ENCODE measurements at places on chromosomes 16 and 17.

DNA sequence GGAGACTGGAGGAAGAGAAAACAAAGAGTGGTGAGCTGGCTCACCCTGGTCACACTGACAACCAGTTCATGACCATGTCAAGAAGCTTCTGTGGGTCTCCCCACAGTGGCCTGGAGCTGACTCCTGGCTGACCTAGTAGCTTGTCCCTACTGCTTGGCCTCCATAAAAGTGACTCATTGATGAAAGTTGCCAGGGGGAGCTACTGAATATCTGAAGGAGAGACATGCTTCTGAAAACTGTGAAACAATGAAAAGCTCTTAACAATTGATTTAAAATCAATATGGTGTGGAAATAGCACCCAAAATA, 22.0 kb downstream of the SMPD3 start:
- DNase-seq: no peak

GRCh38 chr16:68907297-68907696, 64.0 kb downstream of the TANGO6 start:
- no peak for DNase-seq

DNA sequence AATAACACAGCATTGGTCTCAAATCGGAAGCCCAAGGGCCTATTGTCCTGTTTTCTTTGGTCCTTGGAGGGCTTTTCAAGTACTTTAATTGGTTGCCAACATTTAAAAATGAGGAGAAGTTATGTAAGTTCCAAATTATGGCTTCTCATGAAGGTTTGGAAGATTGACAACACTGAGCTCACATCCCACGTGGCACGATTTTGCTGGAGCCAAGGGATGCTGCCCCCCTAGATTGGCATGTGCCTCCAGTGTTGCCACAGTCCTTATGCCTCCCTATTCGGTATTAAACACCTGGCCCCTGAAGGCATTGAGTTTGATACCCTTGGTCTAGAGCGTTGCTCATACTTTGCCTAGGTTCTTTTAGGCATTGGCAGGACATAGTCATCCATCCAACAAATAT, 108.0 kb downstream of the ZNF18 start:
- DNase-seq: no peak

- DNase-seq: no peak
Observed at GRCh38 chr16:85825326-85825725, 25.8 kb downstream of the COX4I1 start.

GRCh38 chr17:65183736-65184135, 46.6 kb downstream of the RGS9 start:
- no peak for DNase-seq

GRCh38 chr16:66032841-66033240, 333.6 kb upstream of the CDH5 start:
- no peak for DNase-seq

DNA sequence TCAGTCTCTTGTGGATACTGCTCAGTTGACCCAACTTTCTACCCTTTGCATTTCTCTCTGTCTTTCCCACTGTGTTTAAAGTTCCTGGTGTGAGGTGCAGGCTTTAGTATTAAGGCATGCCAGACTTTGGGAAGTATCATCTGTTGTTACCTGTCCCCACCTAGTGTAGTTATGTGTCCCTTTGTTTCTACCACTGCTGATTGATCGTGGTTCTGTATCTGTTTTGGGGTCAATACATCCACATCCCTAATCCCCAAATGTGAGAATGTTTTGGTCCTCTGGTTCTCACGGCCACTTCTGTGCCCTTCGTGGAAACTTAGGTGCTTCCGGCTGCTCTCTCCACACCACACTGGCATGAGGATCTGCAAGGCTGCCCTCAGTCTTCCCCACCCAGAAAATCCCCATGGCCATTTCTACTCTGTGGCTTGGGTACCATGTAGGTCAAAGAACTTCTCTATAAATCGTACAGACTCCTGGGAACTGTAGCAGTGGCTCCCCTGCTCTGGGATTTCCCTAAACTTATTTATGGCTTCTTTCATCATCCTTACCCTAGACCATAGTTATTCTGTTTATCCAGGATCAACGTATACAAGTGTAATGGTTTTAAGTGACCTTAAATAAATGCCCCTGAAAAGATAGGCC, 443.2 kb downstream of the XYLT1 start:
- no peak for DNase-seq

- DNase-seq: no peak
Observed at GRCh38 chr17:80198144-80198661, 21.9 kb downstream of the SGSH start.

- DNase-seq: no peak
Observed at GRCh38 chr17:16929757-16930520, 42.0 kb downstream of the TNFRSF13B start.

DNA sequence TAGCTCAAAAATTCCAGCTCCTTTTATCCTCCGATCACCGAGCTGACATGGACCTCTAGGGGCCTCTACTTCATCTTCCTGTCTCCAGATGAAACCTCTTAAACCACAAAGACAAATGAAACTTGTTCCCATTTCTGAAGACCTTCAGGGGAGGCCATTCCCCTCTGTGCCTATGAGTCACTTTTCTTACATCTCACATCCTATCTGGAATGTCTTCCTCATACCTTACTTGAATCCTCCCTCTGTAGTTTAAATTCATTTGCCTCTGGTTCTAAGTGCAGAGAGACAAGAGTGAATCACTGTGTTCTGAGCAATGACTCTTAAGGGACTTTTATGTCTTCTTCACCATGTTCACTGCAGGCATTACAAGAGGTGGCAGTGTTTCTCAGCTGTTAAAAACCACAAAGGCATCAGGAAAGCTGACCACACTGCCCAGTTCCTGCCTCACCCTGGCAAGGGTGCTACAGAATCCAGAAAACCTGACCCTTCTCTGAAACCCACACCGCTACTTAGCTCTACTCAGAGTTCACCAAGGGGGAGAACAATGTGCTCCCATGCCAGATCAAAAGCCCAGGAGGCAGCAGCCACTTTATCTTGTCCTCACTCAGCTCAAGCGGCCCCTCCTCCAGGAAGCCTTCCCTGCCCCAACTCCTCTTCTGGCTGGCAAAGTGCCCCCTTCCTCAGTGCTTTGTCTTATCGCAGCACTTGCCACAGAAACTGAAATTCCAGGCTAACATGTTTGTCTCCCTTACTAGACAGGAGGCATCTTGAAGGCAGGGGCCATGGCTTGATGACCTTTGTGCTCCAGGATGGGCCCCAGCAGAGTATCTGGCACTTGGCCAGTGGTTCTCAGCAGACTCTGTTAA, 6.4 kb downstream of the CUEDC1 start:
- no peak for DNase-seq

- no peak for DNase-seq
Observed at GRCh38 chr16:85137323-85138072, 25.2 kb upstream of the CIBAR2 start.

DNA sequence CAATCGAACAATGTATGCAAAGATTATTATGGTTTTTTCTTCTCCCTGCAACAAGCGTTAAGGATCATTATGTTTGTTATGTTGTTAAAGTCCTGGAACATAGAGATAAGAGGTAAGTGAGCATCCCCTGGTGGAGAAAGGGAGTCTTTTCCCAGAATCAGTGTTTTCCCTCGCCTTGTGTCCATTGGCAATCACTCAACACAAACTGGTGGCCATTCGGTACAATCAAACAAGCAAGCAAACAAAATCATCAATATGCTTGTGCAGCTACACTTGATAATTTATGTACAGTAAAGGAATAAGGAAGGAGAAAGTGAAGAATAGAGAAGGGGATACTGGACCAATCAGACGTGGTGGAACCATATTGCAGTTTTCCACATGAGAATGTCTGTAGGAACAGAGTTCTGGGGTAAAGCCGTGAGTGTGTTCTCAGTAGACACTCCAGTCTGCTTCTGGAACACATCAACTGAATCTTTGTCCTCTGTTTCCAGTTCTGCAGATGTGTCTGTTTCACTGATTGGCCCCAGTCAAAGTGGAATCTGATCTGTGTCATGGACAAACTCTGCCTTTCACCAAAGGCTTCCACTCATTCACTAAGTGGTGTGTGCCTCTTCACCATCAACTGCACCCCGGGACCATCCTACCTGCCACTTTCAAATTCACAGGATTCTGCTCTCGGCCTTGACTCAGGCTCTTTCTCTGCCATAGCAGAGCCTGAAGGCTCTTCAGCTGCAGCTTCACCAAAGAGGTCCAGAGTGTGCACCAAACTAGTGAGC, 169.5 kb downstream of the AHSP start:
- no peak for DNase-seq

- DNase-seq: no peak
Observed at GRCh38 chr16:88561485-88562359, 8.5 kb upstream of the ZC3H18 start.

- DNase-seq: no peak
Observed at GRCh38 chr16:11681976-11682654, 13.9 kb downstream of the SNN start.

GRCh38 chr17:2418572-2418971, 17.7 kb upstream of the MNT start:
- no peak for DNase-seq

DNA sequence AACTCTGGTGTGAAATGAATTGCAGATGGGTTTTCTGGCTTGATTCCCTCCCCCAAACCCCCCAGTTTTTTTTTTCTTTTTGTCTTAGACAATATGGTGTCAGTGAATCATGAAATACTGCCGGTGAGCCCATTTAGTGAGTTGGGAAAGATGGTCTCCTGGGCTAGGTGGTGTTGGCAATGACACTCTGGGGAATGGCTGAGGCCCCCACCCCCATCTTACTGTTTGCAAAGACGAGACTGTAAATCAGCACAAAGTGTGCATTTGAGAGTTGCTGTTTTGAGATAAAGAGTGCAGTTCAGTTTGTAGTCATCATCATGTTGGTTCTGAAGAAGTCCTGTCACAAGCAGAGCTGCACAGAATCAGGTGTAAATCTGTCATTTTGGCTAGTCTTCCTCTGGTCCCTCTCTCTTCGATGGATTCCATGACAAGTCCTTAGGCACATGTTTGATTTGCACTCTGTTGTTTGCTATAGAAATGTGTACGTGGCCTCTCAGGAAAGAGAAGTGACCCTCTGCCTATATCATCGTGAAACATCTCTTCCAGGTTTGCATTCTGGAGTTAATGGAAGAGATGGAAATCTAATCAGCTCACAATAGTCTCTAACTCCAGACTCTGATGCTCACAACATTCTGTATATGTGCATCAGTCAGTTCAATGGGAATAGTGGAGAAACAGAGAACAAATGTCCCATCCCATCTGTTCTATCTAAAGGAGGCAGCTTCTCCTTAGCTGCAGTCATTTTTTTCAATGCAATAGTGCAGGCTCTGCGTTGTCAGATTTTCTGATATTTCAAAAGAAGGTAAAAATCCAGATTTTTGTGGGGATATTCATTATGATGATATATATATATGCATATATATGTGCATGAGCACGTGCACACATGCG, 34.6 kb downstream of the RBFOX1 start:
- no peak for DNase-seq

DNA sequence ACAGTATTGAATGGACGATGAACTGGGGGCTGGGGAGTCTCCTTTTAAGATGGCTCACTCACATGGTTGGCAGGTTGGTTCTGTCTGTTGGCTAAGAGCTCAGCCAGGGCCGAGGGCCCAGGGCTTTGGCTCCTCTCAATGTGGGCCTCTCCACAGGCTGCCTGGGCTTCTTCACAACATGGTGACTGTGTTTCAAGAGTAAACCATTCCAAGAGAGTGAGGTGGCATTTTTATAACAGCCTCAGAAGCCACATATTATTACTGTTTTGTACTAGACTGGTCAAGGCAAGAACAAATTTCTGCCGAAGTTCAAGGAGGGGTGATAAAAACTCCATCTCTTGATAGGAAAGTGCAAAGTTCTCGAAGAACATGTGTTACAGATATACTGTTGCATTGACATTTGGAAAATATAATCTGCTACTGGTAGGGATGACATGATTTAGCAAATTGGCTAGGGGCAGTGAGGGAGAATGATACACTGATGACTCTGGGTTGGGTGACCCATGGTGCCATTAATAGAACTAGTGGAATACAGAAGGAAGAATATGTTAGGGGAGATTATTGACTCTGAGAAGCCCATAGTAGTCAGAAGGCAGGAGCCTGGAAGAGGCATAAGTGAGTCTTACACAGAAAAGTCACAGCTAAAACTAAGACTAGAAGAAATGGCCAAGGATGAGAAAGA, 13.7 kb downstream of the KRABD2 start:
- no peak for DNase-seq

DNA sequence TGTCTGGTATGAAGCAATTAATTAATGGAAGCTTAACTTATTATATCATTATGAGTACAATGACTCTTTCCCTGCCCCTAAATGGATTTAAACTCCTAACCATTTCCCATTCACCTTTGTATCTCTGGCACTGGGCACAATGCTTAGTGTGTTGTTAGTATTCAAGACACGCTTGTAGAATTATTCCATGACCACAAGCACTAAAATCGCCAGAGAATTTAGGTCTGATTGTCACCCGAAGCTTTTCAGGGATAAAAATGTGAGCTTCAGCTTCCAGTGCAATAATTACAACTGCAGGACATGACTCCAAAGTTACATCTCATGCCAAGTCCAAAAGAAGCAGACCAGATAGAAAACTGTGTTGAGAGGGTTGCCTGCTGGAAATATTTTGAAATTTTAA, 101.6 kb downstream of the CDH8 start:
- no peak for DNase-seq

- no peak for DNase-seq
Observed at GRCh38 chr16:20614186-20615141, 38.3 kb upstream of the ACSM2B start.

- no peak for DNase-seq
Observed at GRCh38 chr16:83494459-83494858, 313.3 kb upstream of the HSBP1 start.

DNA sequence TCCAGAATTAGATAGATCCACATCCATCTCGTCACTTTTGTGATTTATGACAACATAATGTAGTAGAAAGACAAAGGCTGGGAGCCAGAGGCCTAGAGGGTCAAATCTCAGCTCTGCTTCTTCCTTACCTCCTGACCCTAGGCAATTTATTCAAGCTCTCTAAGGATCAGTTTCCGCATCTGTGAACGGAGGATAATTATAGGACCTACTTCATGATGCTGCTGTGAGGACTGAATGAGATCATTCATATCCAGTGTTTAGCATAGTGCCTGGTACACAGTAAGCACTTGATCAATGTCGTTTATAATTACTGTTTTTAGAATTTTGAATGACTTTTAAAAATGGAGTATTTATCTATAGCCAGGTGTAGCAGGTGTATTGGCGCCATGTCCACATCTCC, 128.4 kb downstream of the SHISA9 start:
- DNase-seq: no peak

DNA sequence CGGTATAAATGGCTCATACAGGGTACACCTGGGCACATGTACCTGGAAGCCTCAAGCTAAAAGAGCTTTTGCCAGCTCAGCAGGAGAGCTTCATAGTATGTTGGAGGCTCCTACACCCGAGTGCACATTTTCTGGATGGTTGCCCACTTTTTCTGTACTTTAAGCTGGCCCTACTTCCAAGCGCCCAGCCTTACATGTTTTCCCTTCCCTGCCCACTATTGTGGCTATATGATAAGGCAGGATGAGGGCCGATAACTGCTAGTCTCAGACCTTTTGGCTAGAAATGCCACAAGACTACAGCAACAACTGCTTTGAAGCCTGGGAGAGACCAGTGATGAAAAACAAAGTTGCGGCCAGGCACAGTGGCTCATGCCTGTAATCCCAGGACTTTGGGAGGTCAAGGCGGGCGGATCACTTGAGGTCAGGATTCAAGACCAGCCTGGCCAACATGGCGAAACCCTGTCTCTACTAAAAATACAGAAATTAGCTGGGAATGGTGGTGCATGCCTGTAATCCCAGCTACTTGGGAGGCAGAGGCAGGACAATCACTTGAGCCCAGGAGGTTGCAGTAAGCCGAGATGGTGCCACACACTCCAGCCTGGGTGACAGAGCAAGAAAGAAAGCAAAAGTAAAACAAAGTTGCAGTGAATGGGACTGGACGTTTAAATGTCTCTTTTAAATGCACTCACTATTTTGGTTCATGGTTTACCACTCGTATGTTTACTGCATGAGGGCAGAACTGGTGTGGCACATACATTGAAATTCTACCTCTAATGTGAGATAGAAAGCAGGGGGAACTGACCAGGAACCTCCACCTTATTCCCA, 14.2 kb upstream of the MARCHF10 start:
- no peak for DNase-seq
